A172 (cell line): ENCODE measurements at places on chromosomes 7 and 10. TPM values are rescaled to one million over a fixed set of nuclear protein-coding genes. Genes with fewer than 3 reads are reported as not detected.

DNA sequence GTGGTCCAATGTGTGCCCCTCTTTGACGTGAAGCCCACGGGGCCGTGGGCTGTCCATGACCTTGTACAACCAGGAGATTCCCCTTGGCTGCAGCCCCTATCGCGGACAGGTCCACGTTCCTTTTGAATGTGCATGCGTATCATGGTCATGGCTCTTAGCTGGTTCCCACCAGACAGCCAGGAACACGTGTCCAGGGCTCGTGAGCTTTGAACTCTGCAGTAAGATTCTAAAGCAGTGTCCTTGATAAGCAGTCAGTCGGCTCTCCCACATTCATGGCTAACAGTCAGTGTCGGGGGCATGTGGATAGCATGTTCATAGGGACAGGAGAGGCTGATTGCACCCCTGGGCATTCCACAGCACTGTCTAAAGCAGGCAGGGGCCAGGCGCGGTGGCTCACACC lies 75.9 kb upstream of the SH2B2 start:
- no peak for DNase-seq

GRCh38 chr10:112288486-112288885 lies 5.3 kb downstream of the TECTB start:
- DNase-seq = no peak

DNA sequence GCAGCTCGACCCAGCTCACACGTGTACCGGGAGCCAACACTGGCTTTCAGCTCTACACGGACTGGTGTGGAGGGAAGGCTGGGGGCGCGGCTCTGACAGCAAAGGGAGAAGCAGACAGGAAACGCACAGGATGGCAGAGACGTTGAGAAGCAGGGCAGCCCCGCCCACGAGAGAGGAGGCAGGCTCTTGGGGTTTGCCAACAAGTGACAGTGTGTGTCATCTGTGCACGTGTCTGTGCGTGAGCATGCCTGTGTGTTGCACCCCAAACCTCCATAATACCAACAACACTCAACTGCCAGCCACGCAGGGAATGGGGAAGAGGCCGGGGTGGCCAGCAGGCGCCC lies 64.4 kb upstream of the PDGFA start:
- DNase-seq = peak; percentile 63

DNA sequence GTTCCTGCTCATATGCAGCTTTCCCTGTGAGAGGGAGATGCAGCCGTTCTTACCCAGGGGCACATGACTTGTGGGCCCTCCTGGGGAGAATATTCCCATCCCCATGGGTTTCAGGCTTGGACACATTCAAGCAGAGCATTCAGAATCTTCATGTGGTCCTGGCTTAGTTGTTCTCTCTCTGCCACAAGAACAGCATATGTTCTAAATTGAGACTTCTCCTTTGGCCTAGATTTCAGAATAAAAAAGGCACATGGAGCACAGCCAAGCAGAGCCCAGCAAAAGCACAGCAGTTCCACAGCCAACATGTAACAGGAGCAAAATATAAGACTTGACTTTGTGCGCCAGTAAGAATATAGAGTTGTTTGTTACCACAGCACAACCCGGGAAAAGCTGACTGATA lies 306.4 kb upstream of the MYO3A start:
- DNase-seq = no peak

DNA sequence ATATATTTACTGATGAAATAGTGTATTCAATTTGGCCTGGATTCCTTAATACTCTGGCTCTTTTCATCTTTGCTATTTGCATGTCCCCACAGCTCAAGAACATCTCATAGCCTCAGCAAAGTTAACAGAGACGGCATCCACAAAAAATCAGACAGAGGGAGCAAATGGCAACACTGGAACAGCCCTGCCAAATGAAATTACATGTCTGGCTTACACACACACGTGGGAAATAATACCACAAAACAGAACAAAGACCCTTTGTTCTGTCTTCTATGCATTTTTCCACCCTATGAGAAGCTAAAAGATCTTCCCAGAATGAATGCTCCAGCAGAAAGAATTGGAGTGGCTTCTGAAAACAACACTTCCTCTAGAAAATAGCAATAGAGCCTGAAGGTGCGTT lies 139.5 kb downstream of the ALOX5 start:
- DNase-seq = no peak

- no peak for DNase-seq
Observed at GRCh38 chr7:46663025-46663424, 742.0 kb upstream of the IGFBP3 start.

GRCh38 chr7:155931396-155932085 lies 119.3 kb upstream of the SHH start:
- DNase-seq = no peak

DNA sequence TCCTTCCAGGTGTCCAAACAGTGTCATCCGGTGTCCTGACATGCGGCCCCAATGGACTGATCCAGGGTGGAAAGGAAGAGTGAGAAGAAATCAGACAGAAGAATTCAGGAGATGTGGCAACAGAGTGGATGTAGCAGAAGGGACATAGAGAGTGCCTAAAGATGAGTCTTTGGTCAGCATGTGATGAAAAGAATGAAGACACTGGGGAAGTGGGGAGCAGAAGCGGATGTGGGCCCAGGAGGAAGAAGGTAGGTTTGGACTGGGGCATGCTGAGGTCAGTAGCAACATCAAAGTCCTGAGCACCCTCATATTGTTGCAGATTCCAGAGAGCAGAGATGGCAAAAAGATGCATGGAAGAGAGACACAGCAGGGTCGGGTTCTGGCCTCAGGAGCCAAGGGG lies 71.8 kb upstream of the STEAP1B start:
- no peak for DNase-seq

DNA sequence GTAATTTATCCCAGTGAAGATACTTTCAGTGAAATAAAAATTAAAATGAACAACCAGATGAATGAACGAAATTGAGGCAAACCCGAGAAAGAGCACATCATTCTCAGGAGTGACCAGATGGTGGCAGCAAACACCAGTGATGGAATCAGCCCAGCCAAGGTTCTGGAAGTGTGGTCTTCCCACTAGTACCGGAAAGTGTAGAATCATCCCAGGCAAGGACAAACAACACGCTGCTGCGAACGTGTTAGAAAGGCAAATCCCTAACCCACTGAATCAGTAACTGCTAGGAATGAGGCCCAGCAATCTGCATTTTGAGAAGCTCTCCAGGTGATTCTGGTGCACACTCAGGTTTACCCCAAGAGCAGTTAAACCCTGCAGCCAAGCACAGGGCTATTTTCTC lies 15.5 kb upstream of the SLC18A3 start:
- peak; percentile 69 for DNase-seq

DNA sequence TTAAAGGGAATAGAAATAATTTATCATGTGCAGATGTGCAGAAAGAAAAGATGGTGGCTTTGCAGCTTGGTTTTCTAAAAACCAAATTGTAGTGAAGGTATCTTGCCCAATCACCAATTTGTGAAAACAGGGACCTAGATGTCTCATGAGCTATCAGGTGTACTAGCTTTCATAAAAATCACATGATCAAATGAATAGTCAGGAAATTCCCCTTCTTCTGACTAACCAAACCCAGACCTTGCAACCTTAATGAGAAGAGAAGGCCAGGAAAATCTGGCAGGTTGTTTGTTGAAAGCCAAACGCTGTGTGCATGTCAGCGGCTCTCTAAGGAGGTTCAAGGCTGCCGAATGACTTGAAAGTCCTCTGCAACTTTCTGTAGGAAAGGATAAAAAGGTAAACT lies 304.4 kb upstream of the NRP1 start:
- no peak for DNase-seq

DNA sequence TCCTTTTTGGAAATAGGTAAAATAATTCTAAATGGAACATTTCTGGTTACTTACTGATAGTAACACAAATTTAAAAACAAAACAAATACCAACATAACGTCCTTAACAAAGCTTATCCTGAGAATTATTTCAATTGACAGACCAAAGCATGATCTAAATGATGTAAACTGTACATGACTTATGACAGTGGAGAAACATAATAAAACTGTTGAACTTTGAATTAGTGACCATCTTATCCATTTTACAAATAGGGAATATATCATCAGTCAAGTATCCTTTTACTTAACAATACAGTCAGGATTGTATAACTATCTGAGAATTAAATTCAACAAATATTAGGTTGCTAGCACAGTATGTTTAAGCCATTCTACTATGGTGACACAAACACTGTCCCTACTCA lies 2.4 kb downstream of the IPMK start:
- no peak for DNase-seq

GRCh38 chr7:66952343-66953043 lies 31.5 kb downstream of the TMEM248 start:
- peak; percentile 94 for DNase-seq

GRCh38 chr7:83077328-83077727 lies 85.4 kb downstream of the PCLO start:
- no peak for DNase-seq

GRCh38 chr7:130909881-130910672 lies 176.1 kb upstream of the KLF14 start:
- DNase-seq = peak; percentile 3

- DNase-seq = no peak
Observed at GRCh38 chr10:86862373-86862772, 95.0 kb downstream of the MMRN2 start.

DNA sequence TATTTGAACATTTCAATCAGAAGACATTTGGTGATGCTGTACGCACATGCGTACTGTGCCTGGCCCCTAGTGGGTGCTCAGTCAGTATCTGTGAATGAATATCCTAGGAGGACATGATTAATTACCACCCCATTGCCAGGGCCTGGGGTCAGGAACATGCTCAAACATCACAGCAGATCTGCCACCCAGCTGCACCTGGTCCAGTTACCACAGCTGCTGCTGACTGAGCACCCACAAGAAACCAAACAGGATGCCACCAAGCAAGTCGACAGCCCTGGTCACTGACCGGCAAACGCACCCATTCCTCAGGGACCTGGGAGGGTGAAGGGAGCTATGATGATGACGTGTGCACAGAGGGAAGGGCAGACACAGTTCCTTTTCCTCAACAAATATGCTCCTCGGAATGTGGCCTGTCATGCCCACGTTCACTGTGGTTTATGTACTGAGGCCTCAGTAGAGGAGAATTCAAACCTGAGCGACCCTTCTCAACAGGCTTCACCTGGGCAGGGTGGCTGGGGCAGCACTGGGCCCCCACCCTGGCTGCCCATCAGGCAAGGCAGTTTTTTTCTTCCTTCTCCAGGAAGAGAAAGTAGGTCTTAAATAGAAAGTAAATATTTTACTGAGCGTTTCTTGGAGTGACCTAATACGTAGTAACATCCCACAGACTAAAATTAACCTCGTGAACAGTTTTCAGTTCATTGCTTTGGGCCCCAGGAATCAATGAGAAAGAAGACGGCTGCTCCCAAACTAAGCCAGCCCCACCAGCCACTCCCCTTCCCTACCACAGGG lies 13.4 kb downstream of the CTBP2 start:
- DNase-seq = no peak

GRCh38 chr7:102223184-102223583 lies 63.5 kb upstream of the SH2B2 start:
- DNase-seq = peak; percentile 18

DNA sequence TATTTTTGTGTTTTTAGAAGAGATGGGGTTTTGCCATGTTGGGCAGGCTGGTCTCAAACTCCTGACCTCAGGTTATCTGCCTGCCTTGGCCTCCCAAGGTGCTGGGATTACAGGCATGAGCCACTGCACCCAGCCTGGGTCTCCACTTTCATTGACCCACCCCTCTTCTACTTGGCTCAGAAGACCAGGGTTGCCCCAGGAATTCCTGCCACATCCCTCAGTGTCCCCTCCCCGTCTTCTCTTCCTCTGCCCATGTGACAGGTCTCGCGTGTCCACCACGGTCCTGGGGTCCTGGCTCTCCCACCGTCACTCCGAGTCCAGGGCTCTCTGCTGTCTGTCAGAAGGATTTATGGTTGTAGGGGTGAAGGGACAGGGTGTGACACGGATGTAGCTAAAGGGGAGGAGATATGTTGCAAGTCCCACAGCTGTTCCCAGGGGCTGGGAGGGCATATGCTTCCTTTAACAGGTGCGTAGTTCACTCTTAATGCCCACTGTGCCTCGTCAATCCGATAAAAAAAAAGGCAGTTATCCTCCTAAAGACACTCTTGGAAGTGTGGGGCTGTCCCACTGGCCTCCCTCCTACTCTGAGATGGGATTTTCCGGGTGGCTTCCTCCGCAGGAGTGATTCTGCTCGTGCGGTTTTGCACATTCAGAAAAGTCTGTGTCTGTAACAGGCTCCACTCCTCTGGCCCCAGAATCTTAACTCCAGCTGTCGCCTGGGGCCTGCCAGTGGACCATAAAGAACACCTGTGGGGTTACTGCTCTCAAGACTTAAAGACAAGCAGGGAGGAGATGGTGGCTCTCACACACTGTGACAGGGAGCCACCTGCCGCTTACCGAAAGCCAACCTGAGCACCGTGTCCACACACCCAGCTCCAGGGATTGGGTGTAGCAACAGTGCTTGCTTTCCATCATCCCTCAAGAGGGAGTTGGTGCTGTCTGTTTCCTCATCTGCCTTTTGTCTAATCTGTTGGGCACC lies 36.7 kb upstream of the SHH start:
- DNase-seq = no peak

DNA sequence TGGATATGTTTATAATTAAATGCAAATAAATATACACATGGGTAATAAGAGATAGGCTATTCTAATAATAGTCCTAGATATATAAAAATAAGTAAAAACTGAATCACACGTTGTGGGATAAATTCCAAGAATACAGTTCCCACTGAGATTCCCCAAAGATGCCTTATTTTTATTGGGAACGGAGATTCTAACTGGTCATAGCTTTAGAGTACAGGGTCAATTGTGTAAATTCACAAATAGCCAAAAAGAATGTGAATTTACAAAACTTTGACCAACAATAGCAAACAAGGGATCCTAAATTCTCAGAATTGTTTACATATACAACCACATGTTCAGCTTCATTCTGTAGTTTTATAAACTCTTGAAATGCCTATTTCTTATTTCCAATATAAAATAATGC lies 65.0 kb downstream of the VSTM4 start:
- DNase-seq = no peak

- DNase-seq = no peak
Observed at GRCh38 chr7:128799451-128799850, 7.7 kb downstream of the CCDC136 start.

MKX gene
- 185 and 203 TPM in 2 replicates for total RNA-seq

SORBS1 gene
- 0.91 and 2.5 TPM in 2 replicates for total RNA-seq

MYH16 gene
- 0.78 and 1.1 TPM in 2 replicates for total RNA-seq

TMEM176B gene
- not detected in 2 replicates for total RNA-seq

CLEC5A gene
- total RNA-seq = not detected in 2 replicates

ASB10 gene
- total RNA-seq = not detected in 2 replicates

LANCL2 gene
- total RNA-seq = 19.7 and 27.5 TPM in 2 replicates

CPN1 gene
- not detected in 2 replicates for total RNA-seq
